Thoracic aorta (tissue), 2 donors: ENCODE measurements at places on chromosomes 4 and X. TPM values are rescaled to one million over a fixed set of nuclear protein-coding genes. Genes with fewer than 3 reads are reported as not detected.

Gene C4orf50
- total RNA-seq: not detected

- H3K4me1 ChIP-seq: peaks cover 7% of the 10 kb centered on the region
- no peak for DNase-seq
- no peaks in the 10 kb centered on the region for H3K36me3 ChIP-seq
Measured at GRCh38 chr4:82433791-82434190, 3.4 kb downstream of the ENOPH1 start.

Gene IGSF1
- total RNA-seq: 1.2 TPM

- H3K4me1 ChIP-seq: no peaks in the 10 kb centered on the region
- no peaks in the 10 kb centered on the region for H3K36me3 ChIP-seq
- DNase-seq: no peak
- no peak overlapping the region for H3K4me3 ChIP-seq
- H3K27ac ChIP-seq: no peak overlapping the region
Measured at GRCh38 chrX:7134981-7135380, 12.5 kb upstream of the STS start.

Gene MBNL3
- 3.5 TPM for total RNA-seq

Gene KLKB1
- total RNA-seq: 1.6 TPM

GRCh38 chr4:102139132-102139573, 206.1 kb downstream of the SLC39A8 start:
- peaks cover 19% of the 10 kb centered on the region for H3K4me1 ChIP-seq
- DNase-seq: no peak
- H3K27me3 ChIP-seq: no peaks in the 10 kb centered on the region
- no peaks in the 10 kb centered on the region for H3K36me3 ChIP-seq
- H3K27ac ChIP-seq: no peak overlapping the region

Gene TMEM175
- total RNA-seq: 26.5 TPM

GRCh38 chr4:69888336-69888735, 28.4 kb upstream of the SULT1E1 start:
- H3K4me3 ChIP-seq: no peak overlapping the region
- H3K36me3 ChIP-seq: no peaks in the 10 kb centered on the region
- no peaks in the 10 kb centered on the region for H3K27me3 ChIP-seq
- H3K27ac ChIP-seq: no peak overlapping the region
- no peak for DNase-seq

DNA sequence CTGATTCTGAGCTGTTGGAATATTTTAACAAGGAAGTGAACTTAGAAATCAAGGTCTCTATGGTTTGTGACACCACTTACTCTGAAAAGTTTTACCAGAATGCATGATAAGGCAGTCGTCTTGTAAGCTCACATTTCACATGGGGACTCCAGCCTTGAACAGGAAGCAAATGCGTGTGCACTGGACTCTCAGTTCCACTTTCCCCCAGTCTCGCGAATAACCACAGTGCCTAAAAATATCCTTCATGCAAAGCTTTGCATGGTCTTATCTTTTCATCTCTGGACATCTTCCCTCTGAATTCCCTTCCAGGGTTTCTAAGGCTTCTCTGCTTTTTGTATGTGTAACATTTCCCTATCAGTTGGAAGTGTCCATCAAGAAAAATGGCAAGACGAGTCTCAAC, 581.8 kb downstream of the NLGN4X start:
- no peaks in the 10 kb centered on the region for H3K4me1 ChIP-seq
- H3K27ac ChIP-seq: no peak overlapping the region
- H3K4me3 ChIP-seq: no peak overlapping the region
- DNase-seq: no peak
- no peaks in the 10 kb centered on the region for H3K36me3 ChIP-seq
- H3K27me3 ChIP-seq: no peaks in the 10 kb centered on the region

Gene CYLC1
- not detected for total RNA-seq

Gene SLC4A4
- 1.8 TPM for total RNA-seq

Gene F8A2
- not detected for total RNA-seq

- H3K36me3 ChIP-seq: no peaks in the 10 kb centered on the region
- H3K27me3 ChIP-seq: no peaks in the 10 kb centered on the region
- DNase-seq: no peak
- no peak overlapping the region for H3K27ac ChIP-seq
- no peak overlapping the region for H3K4me3 ChIP-seq
Measured at GRCh38 chr4:180356766-180357165, 1886.4 kb upstream of the TENM3 start.

DNA sequence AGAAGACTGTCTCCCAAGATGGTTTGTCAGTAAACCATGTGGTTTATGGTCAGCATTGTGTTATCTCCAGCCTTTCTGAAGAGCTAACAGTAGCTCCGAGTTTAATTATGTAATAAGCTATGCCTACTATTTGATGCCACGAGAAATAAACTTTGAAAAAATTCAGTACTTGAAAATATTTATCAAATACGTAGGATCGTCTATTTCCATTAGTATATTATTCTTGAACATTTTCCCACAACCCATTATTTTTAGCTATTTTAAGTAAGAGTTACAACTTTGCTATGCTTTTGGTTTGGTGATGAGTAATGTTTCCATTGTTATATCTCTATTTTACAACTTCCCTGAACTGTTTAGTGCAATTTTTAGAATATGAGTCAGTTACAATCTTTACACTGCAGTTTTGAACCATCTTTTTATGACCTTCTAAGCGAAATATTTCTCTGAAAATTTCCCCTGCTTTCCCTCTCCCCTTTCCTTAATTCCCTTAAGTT, 44.5 kb upstream of the TRIM2 start:
- no peak overlapping the region for H3K4me3 ChIP-seq
- no peaks in the 10 kb centered on the region for H3K36me3 ChIP-seq
- no peaks in the 10 kb centered on the region for H3K4me1 ChIP-seq
- no peak for DNase-seq

Gene SFRP2
- total RNA-seq: 70.4 TPM

Gene IL2
- total RNA-seq: not detected
